ENCODE measurements at places on chromosomes 4 and X. TPM values are rescaled to one million over a fixed set of nuclear protein-coding genes. Genes with fewer than 3 reads are reported as not detected.

DNA sequence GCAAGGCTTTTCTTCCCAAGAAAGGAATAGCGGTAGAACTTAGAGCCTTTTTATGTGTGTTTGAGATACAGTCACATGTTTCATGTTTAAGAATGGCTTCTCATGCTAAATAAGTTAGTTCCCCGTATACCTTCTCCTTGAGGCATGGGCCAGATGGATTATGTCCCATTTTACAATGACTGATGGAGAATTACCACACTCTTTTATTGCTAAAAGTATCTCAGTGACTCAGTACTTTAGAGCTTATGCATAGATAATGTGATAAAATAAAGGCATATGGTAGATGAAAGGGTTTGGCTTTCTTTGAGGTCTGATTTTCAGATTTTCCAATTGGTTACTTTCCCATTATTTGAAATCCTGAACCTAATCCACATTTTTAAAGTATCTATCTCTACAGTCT is 121.8 kb upstream of the BMPR1B start:
- H3K36me3 ChIP-seq, result no peaks in the 10 kb centered on the region
- no peak overlapping the region for H3K27ac ChIP-seq
- H3K27me3 ChIP-seq, result no peaks in the 10 kb centered on the region
- no peak for DNase-seq

RPS6KA6 gene
- total RNA-seq, result not detected

NDNF gene
- not detected for total RNA-seq

GRCh38 chrX:39337451-39337850 is 536.2 kb downstream of the MID1IP1 start:
- H3K27ac ChIP-seq, result no peak overlapping the region
- H3K27me3 ChIP-seq, result peaks cover 17% of the 10 kb centered on the region
- peaks cover 10% of the 10 kb centered on the region for H3K4me1 ChIP-seq
- no peaks in the 10 kb centered on the region for H3K36me3 ChIP-seq
- H3K4me3 ChIP-seq, result no peak overlapping the region

MAGEA10 gene
- total RNA-seq, result not detected

- no peaks in the 10 kb centered on the region for H3K36me3 ChIP-seq
- no peak overlapping the region for H3K27ac ChIP-seq
- no peaks in the 10 kb centered on the region for H3K4me1 ChIP-seq
- no peak for DNase-seq
- no peaks in the 10 kb centered on the region for H3K27me3 ChIP-seq
Measured at GRCh38 chr4:14049946-14050345, 422.4 kb upstream of the BOD1L1 start.

GRCh38 chrX:123424546-123424945 is 240.5 kb downstream of the GRIA3 start:
- H3K4me1 ChIP-seq, result no peaks in the 10 kb centered on the region
- H3K4me3 ChIP-seq, result no peak overlapping the region
- no peak for DNase-seq
- peaks cover 3% of the 10 kb centered on the region for H3K27me3 ChIP-seq
- no peaks in the 10 kb centered on the region for H3K36me3 ChIP-seq
- H3K27ac ChIP-seq, result no peak overlapping the region

- no peak for DNase-seq
- no peaks in the 10 kb centered on the region for H3K36me3 ChIP-seq
- no peaks in the 10 kb centered on the region for H3K4me1 ChIP-seq
- H3K27ac ChIP-seq, result no peak overlapping the region
- H3K27me3 ChIP-seq, result peaks cover 6% of the 10 kb centered on the region
- H3K4me3 ChIP-seq, result no peak overlapping the region
Measured at GRCh38 chrX:67523002-67523681, 20.7 kb upstream of the AR start.

GRCh38 chr4:31009926-31010325 is 289.8 kb downstream of the PCDH7 start:
- DNase-seq, result no peak
- H3K27me3 ChIP-seq, result no peaks in the 10 kb centered on the region
- H3K27ac ChIP-seq, result no peak overlapping the region
- no peaks in the 10 kb centered on the region for H3K4me1 ChIP-seq
- H3K36me3 ChIP-seq, result peaks cover 4% of the 10 kb centered on the region
- no peak overlapping the region for H3K4me3 ChIP-seq

DNA sequence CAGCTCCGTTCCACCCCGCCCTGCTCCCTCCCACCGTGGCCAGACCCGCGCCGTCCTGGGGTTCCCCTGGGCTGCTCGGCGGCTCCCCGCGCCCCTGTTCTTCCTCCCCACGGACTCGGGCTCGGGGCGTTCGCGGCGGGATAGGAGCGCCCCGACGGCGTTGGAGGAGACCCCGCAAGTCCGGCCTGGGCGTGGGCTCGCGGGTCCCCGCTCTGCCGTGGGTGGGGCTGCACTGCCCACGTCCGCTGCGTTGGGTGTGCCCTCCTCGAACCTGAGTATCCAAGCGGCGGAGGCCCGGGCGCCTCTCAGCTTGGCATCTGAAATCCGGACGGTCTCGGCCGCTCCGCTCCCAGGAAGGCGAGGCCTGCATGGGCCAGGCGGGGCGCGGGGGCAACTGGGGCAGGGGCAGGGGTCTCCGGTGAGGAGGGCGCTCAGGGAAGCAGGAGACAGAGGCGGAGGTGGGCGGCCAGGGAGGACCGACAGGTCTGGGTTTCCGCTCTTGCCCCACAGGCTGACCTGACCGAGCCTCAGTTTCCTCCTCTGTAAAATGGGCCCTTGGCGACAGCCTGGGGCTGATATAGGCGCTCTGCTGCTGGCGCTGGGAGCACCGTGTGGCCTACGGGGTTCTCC is 12.0 kb upstream of the NAT8L start:
- H3K27ac ChIP-seq, result no peak overlapping the region
- no peak for DNase-seq
- H3K4me1 ChIP-seq, result no peaks in the 10 kb centered on the region
- H3K4me3 ChIP-seq, result no peak overlapping the region

GRCh38 chrX:150352114-150352513 is 11.0 kb upstream of the MAMLD1 start:
- no peaks in the 10 kb centered on the region for H3K36me3 ChIP-seq
- H3K4me1 ChIP-seq, result no peaks in the 10 kb centered on the region
- no peak overlapping the region for H3K27ac ChIP-seq
- H3K27me3 ChIP-seq, result peaks cover 9% of the 10 kb centered on the region
- DNase-seq, result no peak

GRCh38 chr4:36081185-36081584 is 163.1 kb downstream of the ARAP2 start:
- H3K36me3 ChIP-seq, result no peaks in the 10 kb centered on the region
- peaks cover 2% of the 10 kb centered on the region for H3K4me1 ChIP-seq
- no peak overlapping the region for H3K27ac ChIP-seq
- H3K4me3 ChIP-seq, result no peak overlapping the region
- H3K27me3 ChIP-seq, result no peaks in the 10 kb centered on the region
- DNase-seq, result no peak

AMBN gene
- total RNA-seq, result not detected

SPANXD gene
- not detected for total RNA-seq

FUNDC2 gene
- total RNA-seq, result 62.5 TPM

CCNB3 gene
- total RNA-seq, result 0.22 TPM

THAP9 gene
- total RNA-seq, result 1.7 TPM

GRCh38 chr4:174856926-174857800 is 28.1 kb upstream of the GLRA3 start:
- no peaks in the 10 kb centered on the region for H3K27me3 ChIP-seq
- H3K27ac ChIP-seq, result no peak overlapping the region
- no peak overlapping the region for H3K4me3 ChIP-seq
- no peaks in the 10 kb centered on the region for H3K4me1 ChIP-seq
- DNase-seq, result no peak

GRCh38 chrX:40153345-40154249 is 55.8 kb upstream of the BCOR start:
- H3K36me3 ChIP-seq, result no peaks in the 10 kb centered on the region
- H3K27me3 ChIP-seq, result no peaks in the 10 kb centered on the region
- peak overlapping the region; percentile 79 for H3K4me3 ChIP-seq
- H3K27ac ChIP-seq, result no peak overlapping the region
- DNase-seq, result peak; percentile 84
- H3K4me1 ChIP-seq, result peaks cover 7% of the 10 kb centered on the region

EVC2 gene
- 4.4 TPM for total RNA-seq

DNA sequence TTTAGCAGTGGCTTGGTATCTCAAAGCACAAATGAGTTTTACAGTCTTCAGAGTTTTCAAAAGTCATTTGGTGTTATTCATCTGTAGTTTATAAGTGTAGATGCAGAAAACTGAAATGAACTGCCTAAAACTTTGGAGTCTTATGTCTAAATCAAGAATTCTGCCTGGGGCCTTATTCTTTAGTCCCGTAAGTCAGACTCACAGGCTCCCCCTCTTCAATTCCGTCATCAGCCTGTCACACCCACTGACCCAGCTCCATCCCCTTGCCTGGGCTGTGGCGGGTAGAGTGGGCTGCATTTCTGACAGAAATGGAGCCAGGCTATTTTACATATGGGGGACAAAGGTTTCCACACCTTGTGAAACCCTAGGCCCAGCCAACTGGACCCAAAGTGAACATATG is 44.3 kb downstream of the TSPAN5 start:
- H3K36me3 ChIP-seq, result no peaks in the 10 kb centered on the region
- H3K27me3 ChIP-seq, result peaks cover 3% of the 10 kb centered on the region
- no peak overlapping the region for H3K27ac ChIP-seq
- no peak overlapping the region for H3K4me3 ChIP-seq
- peaks cover 49% of the 10 kb centered on the region for H3K4me1 ChIP-seq
